DMS 273 treated with DMSO at 0.1 percent for 48 hours (cell line): ENCODE measurements at places on chromosomes 1 and 21.

DNA sequence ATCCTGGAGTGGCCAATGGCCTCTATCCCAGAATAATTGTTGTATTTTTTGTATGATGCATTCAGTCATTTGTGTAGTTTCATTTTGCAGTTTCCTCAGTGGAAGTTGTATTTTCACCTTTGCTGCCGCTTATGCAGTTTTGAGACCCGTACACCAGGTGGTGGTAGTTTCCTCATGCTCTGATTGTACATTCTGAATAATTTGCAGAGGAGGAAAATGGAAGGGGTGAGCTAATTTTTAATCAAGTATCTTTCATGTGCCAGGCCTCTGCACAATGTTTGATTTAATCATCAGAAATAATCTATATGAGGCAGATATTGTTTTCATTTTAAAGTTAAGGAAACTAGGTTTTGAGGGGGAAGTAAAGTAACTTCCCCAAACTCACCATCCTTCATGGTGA, 29.5 kb downstream of the HLX start:
- DNase-seq: no peak

- no peak for DNase-seq
These were observed 179.2 kb downstream of the ATP6V1G3 start for GRCh38 chr1:198361237-198361767.

- DNase-seq: no peak
These were observed 43.2 kb downstream of the CELF3 start for GRCh38 chr1:151673407-151673806.

- no peak for DNase-seq
These were observed at the start of gene FCAMR for GRCh38 chr1:206970446-206970845. Gene FCAMR, minus strand, starts transcription at chr1:206970460. Its CDS starts 335 bp downstream, at chr1:206970125.

GRCh38 chr1:199272628-199273086, 633.8 kb downstream of the PTPRC start:
- no peak for DNase-seq

- DNase-seq: no peak
These were observed 33.3 kb downstream of the TIAM1 start for GRCh38 chr21:31310750-31311149.

DNA sequence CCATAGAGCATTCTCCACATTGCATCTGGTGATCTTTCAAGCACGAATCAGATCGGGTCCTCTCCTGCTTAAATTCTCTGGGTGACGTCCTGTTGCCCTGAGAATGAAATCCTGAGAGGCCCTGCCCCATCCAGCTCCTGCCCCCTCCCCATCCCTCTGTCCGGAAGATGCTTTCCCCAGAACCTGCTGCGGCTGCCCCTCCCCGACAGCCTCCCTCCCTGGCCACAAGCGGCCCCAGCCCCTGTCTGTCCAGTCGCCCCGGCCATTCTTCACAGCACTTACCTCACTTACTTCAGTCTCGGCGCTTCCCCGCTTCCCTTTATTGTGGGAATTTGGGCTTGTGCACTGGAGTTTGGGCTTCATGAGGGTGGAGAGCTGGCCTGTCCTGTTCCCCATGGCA, 40.3 kb downstream of the TAS1R2 start:
- no peak for DNase-seq

GRCh38 chr1:245541369-245541768, 386.6 kb downstream of the KIF26B start:
- no peak for DNase-seq

- no peak for DNase-seq
These were observed 84.2 kb downstream of the RABGAP1L start for GRCh38 chr1:174243451-174244000.

DNA sequence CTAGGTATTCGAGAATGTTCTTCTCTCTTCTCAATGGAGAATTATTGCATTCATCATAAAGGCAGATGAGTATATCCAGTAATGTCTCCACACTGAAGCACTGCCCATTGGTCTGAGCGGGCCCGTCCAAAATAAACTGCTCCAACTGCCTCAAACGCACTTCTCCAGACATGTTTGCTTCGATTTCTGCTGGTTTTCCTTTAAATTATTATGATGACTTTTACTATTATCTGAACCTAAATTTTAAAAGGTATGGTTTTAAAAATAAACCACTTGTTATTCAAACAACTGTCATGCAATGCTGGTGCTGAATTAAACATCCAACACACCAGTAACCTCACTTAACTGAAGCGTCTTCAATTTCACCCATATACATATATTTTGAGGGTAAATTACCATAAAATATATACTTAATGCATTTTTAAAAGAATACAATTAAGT, 1.3 kb downstream of the CDC42BPA start:
- no peak for DNase-seq

GRCh38 chr1:228338521-228339051, 68.0 kb downstream of the TRIM11 start:
- no peak for DNase-seq
